ENCODE measurements at places on chromosomes 1 and 21.

DNA sequence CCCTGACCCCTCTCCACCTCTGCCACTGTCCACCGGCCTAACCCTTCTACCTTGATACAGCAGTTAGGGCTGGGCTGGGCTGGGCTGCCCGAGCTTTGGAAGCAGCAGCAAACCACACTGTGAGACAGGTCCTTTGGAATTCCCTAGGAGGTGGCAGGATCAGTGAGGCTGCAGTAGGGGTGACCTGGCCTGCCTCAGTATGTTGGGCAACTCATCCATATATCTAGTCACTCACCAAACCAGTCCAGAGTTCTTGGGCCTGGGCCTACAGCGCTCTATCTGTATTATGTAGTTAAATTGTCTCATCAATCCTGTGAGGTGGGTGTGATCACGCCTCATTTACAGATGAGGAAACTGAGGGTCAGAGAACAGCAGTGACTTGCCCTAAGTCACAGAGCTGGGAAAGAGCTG, 13.3 kb upstream of the SYNC start:
- DNase-seq, result no peak

DNA sequence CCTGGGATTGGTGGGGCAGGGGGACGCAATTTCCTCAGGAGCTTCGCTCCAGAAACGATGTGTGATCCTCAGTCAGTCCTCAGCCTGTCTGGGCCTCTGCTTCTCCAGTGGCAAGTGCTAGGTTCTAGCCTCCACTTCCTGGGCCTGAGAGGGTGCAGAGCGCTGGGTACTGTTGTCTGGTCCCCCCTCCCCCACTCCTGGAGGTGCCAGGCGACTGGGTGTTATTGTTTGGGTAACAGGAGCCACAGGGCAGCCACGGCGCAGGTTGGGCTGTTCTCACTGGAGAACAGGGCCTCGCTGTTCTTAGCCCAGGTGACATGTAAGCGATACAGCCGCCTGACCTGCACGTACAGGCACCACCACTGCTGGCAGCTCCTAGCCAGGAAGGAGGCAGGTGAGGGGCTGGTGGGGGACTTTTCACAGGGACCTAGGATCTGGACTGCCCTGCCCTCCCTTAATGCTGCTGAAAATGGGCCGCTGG, 2.1 kb downstream of the RPS6KA1 start:
- DNase-seq, result no peak

GRCh38 chr1:171424494-171424893, 60.8 kb upstream of the PRRC2C start:
- no peak for DNase-seq

DNA sequence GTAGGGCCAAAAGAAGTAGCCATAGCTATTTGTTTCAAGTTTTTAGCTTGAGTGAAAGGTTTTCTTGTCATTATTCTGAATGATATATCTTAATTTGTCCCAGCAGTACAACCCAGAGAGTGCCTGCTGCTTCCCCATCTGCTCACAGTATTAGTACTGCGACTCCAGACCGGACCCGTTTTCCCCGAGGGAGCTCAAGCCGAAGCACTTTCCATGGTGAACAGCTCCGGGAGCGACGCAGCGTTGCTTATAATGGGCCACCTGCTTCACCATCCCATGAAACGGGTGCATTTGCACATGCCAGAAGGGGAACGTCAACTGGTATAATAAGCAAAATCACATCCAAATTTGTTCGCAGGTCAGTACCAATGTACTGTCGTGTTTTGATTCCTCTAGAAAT, 37.2 kb upstream of the C1orf115 start:
- no peak for DNase-seq

GRCh38 chr1:18637511-18637960, 6.9 kb downstream of the PAX7 start:
- no peak for DNase-seq

DNA sequence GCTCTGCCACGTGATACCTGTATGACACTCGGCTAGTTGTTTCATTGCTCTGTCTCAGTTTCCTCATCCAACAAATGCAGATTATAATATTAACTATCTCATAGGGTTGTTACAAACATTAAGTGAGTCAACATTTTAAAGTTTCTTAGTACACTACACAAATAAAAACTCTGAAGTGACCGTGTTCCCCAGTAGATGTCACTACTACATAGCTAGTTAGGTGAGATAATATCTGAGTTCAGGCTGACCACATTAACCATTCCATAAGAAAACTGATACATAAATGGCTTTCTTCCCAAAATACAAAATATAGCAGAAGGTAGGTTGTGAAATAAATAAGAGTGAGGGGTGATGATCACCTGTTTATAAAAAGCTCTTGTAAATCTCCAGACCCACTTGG, 214.1 kb downstream of the NUF2 start:
- DNase-seq, result peak; percentile 53

- no peak for DNase-seq
Observed at GRCh38 chr1:26493267-26493666, 21.0 kb downstream of the HMGN2 start.

DNA sequence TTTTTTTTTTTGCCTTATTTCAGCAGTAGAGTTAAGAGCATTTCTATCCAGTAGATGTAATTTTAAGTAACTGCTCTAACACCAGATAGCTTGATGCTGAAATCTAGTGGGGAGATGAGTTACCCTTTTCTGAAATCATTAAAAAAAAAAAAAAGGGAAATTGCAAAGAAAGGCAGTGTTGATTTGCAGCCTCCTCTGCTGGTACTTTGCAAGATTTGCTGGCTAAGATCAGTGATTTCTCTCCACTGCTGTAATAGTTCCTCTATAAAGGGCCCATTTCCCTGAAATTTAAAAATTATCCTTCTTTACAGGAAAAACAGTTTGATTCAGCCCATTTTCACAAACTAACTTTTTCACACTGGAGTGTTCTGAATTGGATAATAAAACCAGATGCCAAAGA, 120.6 kb downstream of the PTBP2 start:
- DNase-seq, result no peak

- no peak for DNase-seq
Observed at GRCh38 chr1:183597656-183598347, 7.5 kb upstream of the NCF2 start.

- DNase-seq, result no peak
Observed at GRCh38 chr1:178798232-178798861, 72.5 kb downstream of the ANGPTL1 start.

GRCh38 chr1:178005450-178005849, 35.6 kb upstream of the SEC16B start:
- no peak for DNase-seq

DNA sequence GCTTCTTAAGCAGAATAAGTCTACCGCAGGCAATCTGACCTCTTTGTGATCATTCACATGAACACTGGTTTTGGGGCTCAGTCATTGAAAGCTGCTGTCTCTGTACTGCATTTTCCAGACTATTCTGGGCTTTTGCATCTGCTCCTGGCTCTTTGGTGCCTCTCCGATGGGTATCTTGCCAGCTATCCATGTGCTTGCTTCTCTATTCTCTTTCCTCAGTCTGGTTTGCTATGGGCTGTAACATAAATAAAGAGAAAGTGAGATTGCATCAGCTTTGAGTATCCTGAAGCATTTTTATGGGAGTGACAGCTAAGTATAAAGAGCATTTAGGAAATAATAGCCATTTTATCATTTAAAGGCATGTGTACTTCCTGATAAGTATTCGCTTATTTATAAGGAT, 70.7 kb downstream of the C1orf21 start:
- peak; percentile 13 for DNase-seq

- no peak for DNase-seq
Observed at GRCh38 chr1:53295726-53296116, 32.1 kb downstream of the LRP8 start.

DNA sequence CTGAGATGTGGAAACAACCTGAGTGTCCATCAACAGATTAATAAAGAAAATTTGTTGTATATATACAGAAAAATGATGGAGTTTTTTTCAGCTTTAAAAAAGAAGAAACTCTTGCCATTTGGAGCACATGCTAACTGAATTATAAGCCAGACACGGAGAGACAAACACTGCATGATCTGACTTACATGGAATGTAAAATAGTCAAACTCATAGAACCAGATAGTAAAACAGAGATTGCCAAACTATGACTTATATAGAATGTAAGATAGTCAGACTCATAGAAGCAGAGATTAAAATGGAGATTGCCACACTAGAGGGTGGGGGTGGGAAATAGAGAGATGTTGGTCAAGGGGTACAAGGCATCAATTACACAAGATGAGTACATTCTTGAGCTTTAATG, 1786.6 kb downstream of the PLA2G4A start:
- DNase-seq, result peak; percentile 30

GRCh38 chr21:16055014-16055413, 325.2 kb downstream of the USP25 start:
- no peak for DNase-seq

DNA sequence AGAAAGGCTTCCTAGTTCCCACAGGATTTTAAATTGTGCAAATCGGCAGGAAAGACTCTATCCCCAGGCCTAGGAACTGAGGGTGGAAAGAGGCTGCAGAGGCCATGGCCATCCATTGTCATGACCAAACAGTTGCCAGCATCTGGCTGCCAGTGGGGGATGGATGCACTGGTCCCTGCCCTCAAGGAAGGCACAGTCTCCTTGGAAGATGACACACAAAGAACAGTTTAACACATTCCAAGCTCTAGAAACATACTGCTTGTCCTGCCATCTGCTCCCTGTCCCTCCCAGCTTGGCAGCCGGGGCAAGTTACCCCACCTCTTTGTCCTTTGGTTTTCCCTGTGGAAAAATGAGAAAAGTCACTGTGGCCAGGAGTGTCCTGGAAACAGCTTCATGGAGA, 83.2 kb downstream of the BCAR3 start:
- no peak for DNase-seq

DNA sequence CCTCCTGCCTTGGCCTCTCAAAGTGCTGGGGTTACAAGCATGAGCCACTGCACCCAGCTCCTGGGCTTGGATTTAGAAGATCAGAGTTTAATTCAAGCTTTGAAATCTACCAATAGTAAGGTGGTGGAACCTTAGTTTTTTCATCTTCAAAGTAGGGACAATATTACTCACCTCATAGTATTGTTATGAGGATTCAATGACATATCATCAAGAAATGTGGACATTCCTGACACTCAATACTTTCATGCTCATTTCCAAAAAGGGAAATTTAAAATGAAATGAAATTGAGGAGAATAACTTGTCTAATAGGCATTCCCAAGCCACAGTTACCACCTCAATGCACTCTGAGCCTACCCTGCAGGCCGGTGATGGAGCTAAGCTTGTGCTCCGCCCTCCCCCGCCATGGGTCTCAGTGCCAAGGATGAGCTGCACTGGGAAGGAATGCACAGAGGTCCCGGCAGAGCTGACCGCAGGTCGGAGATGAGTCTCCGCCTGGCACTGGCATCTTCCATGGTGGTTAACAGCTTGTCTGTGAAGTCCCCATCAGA, 56.5 kb upstream of the BCAR3 start:
- peak; percentile 99 for DNase-seq

- DNase-seq, result no peak
Observed at GRCh38 chr1:35190784-35191183, 2.2 kb downstream of the SFPQ start.

DNA sequence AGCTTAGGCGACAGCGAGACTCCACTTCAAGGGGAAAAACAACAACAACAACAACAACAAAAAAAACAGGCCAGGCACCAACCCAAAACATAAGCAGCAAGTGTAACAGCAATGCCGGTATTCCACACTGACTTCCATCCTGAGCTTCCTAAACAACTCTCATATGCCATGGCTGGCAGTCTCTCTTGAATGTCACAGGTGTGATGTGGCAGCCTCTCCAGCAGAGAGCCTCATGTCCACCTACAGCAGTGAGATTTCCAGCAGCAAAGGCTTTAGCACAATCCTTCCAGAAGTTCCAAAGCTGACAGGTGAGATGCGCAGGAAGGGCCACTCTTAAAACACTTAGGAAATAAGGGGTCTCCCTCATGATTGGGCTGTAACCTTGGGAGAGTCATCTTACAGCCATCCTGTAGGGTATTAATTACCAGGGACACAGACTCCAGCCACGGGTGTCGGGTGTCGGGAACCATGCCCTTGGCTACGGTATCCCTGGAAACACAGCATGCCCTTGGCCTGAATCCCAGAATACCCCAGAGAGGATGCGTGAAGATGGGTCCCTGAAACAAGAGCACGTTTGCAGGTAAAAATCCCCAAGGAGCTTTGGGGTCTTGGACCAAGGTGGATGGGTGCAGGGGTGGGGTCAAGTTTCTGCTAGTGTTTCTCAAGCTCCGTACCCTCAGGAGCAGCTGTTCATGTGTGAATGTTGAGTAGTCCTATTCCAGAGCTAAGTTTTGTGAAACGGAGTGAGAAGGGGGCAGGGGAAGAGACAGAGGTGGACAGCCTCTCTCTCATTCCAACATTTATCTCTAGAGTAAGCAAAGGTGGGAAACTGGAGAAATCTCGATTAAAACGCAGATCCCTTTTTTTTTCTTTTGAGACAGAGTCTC, 31.4 kb downstream of the CLSTN1 start:
- DNase-seq, result peak; percentile 45

- DNase-seq, result peak; percentile 11
Observed at GRCh38 chr1:44108241-44108640, 10.4 kb upstream of the KLF17 start.

- no peak for DNase-seq
Observed at GRCh38 chr1:235077571-235078479, 50.8 kb downstream of the TOMM20 start.

DNA sequence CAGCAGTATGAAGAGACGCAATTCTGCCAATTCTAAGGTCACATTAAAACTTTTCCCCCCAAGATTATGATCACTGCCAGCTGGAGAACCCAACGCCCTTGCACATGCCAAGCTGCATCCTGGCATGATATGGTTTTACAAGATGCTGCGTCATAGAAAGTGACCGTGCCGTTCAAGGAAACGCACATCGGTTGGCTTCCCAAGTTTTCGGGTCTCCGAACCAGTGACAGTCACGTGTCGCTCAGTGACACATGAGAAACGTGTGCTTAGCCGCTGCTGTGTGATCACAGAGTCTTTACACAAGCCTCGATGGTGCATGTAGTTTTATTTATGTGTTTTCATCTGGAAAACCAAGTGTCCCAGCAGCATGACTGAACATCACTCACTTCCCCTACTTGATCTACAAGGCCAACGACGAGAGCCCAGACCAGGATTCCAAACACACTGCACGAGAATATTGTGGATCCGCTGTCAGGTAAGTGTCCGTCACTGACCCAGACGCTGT, 7.4 kb downstream of the SMIM1 start:
- DNase-seq, result no peak

- DNase-seq, result peak; percentile 67
Observed at GRCh38 chr21:36260030-36260787, 59.8 kb upstream of the MORC3 start.

- DNase-seq, result peak; percentile 72
Observed at GRCh38 chr1:173062150-173062938, 11.6 kb upstream of the TNFSF18 start.

DNA sequence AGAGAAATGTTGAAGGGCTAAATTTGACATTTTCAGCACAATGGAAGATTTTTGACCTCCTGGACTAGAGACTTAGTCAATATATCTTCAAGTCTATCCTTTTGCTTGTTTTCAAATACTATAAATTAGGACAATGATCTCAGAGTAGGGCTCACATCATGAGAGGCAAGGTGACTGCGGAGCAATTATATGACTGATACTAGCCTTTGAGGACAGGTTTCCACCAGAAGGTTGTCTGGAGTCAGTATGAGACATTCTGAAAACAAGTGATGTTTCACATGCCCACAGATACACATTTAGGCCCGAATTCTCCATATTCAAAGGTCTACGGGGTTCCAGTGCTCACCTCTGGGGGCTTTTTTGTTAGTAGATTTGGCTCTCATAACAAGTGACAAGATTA, 142.3 kb upstream of the SAMSN1 start:
- no peak for DNase-seq

- no peak for DNase-seq
Observed at GRCh38 chr1:216020743-216021345, 402.4 kb downstream of the USH2A start.

GRCh38 chr1:177770096-177770495, 199.8 kb downstream of the SEC16B start:
- no peak for DNase-seq
